ENCODE measurements at places on chromosomes 4 and X. TPM values are rescaled to one million over a fixed set of nuclear protein-coding genes. Genes with fewer than 3 reads are reported as not detected.

The YIPF7 gene
- total RNA-seq: not detected

The NPY1R gene
- 55.8 TPM for total RNA-seq

DNA sequence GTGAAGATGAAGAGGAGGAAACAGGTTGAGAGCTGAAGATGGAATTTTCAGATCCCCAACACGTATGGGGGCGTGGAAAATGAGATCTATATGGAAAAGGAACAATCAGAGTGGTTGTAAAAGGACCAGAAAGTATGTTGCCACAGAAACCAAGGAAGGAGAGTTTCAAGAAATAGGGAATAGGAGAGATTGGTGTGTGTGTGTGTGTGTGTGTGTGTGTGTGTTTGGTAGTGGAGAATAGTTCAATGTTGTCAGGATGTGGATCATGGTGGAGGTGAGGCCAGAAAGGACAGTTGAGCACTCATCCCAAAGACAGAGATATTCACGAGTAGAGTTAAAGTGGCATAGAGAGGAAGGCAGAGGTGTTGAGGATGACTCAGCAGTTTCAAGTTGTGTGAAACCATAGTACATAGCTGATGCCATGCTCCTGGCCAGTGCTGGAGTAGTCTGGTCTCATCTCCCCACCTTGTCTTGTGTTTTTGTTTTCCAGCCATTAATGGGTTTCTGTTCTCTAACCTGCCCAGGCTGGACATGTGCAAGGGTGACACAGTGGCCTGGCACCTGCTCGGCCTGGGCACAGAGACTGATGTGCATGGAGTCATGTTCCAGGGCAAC is 36.1 kb downstream of the HEPH start:
- no peak for DNase-seq

DNA sequence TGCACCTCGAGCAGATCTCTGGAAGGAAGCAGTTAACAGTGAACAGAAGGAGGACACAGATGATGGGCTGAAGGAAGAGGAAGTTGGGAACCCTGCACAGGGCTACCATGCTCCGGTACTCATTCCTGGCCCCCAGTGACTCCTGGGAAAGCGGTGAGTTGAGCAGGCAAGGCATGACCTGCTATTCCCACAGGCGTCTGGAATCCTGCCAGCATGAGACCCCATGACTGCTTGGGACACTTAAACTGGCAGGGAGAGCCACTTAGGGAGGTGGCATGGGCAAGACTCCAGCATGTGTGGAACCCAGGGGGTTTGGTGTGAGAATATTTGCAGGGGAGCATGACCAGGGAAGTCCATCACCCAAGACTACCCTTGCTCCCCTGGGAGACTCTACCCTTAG is 1056.4 kb upstream of the POU3F4 start:
- no peak for DNase-seq

DNA sequence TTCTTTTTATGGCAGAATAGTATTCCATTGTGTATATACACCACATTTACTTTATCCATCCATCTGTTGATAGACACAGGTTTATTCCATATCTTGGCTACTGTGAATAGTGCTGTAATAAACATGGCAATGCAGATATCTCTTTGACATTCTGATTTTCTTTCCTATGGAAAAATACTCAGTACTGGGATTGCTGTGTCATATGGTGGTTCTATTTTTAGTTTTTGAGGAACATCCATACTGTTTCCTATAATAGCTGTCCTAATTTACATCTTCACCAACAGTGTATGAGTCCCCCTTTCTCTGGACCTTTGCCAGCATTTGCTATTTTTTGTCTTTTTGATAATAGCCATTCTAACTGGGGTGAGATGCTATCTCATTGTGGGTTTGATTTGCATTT is 73.5 kb downstream of the GPAT3 start:
- no peak for DNase-seq

DNA sequence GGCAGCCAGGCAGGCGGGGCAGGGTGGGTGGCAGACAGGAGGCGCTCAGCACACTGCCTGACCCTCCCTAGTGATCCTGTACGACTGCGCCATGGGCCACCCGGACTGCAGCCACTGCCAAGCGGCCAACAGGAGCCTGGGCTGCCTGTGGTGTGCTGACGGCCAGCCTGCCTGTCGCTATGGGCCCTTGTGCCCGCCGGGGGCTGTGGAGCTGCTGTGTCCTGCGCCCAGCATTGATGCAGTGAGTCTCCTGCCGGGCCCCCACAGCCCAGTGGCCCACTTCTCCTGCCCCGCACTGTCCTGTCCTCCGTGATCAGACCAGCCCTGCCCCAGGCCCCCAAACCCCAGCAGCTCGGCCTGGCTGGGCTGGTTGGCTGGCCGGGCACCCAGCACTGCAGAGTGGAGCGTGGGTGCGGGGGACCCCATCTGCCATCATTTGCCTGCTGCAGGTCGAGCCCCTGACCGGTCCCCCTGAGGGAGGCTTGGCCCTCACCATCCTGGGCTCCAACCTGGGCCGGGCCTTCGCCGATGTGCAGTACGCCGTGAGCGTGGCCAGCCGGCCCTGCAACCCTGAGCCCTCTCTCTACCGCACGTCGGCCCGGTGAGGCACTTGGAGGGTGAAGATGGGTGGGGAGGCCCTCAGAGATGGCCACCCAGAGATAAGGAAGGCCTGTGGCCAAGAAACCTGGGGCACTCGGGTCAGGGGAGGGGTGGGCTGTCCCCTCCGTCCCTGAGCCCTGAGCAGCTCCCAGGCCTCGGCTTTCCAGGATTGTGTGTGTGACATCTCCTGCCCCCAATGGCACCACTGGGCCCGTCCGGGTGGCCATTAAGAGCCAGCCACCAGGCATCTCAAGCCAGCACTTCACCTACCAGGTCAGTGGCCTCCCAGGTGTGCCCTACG is 7.6 kb downstream of the PLXNB3 start:
- DNase-seq: no peak

GRCh38 chr4:184513802-184514120 is 39.4 kb upstream of the IRF2 start:
- DNase-seq: no peak

- DNase-seq: no peak
Measured at GRCh38 chr4:151376540-151376939, 32.4 kb upstream of the FHIP1A start.

- DNase-seq: no peak
Measured at GRCh38 chr4:149885896-149886295, 70.3 kb upstream of the IQCM start.

DNA sequence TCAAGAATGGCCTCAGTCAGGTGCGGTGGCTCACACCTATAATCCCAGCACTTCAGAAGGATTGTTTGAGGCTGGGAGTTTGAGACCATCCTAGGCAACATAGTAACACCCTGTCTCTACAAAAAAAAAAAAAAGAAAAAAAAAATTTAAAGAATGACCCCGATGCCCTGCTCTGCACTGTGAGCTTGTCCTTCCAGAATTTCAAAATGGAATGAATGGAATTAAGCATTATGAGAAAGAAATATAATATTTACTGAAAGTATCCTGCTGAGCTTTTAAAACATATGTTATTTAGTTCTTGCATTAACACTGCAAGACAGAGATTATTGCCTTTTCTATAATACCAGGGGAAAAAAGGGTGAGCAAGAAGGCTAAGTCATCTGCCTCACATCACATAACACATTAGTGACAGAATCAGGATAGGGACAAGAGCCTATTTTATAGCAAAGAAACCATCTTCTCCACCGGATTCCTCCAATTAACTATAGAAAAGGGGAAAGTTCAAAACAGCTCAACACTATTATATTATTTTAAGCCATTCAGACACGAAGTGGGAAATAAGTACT is 41.9 kb upstream of the GAB1 start:
- no peak for DNase-seq

GRCh38 chrX:142156567-142156966 is 48.5 kb downstream of the MAGEC2 start:
- no peak for DNase-seq

DNA sequence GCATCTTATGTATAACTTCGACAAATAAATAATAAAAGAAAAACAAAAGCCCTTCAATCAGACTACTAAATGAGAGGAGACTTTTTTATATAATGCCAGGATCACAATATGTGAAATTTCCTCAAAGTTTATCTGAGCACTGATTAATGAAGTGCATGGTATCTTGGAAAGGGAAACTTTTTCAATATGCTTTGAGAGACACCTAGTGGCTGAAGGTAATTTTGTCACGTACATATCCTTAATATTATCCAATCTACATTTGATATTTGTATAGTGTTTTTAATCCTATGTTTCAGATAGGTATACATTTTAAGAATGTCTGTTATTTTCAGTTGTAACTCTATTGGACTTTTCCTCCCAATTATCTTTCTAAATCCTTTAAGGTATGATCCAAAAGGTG is 146.8 kb downstream of the KLHL4 start:
- DNase-seq: no peak

DNA sequence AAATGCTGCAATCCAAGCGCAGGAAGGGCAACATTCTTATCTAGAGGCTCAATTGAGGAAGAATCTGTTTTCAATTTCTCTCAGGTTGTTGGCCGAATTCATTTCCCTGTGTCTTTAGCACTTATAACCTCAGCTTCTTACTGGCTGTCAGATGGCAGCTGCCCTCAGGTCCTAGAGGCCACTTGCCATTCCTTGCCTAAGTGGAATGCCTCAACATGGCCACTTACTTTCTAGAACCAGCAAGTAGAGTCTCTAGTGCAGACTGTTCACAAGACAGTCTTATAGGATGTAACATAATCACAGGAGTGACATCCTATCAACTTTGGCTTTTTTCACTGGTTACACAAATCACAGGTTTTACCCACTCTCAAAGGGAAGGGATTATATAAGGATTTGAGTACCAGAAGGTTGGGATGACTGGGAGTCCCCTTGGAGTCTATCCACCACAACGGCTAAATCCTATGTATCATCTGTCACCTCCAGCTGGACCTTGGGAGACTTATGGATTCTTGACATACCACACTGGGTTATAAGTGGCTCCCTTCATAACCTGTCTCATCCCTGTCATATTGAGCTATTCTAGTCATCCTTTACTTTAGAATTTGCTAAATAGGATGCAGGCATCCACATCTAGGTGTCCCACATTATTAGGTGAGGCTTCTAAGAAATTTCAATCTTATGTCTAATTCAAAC is 297.9 kb upstream of the CTSO start:
- no peak for DNase-seq

GRCh38 chr4:168433571-168433970 is 46.7 kb downstream of the DDX60L start:
- DNase-seq: no peak

DNA sequence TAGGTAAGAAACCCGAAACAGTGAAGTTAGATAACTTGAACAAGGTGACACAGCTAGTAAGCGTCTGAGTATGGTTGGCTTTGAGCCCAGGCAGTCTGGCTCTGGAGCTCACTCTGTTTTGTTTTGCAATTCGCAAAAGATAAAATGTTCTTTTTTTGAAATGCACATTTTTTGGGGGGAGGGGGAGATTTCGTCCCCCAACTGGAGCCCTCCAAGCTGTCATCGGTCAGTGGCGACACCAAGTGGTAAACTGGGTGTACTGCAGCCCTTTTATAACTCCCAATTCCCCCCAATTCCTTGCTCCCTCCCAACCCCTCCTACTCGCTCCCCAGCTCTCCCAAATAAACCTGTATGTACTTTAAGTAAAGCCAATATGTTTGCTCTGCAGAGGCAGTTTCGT is 2.8 kb upstream of the CLCN5 start:
- no peak for DNase-seq

GRCh38 chrX:153465691-153466380 is 4.5 kb downstream of the HAUS7 start:
- DNase-seq: no peak

GRCh38 chr4:5127556-5127955 is 76.3 kb downstream of the STK32B start:
- no peak for DNase-seq

GRCh38 chr4:185479507-185479971 is 8.0 kb upstream of the CCDC110 start:
- no peak for DNase-seq
